ENCODE measurements at places on chromosomes 13 and 19.

GRCh38 chr19:20660473-20661140 is 764 bp downstream of the ZNF626 start:
- no peak for DNase-seq

GRCh38 chr19:48554385-48555091 is 2.6 kb downstream of the SULT2B1 start:
- DNase-seq, result no peak

- DNase-seq, result no peak
Observed at GRCh38 chr13:111908981-111909380, 158.0 kb upstream of the SOX1 start.

- no peak for DNase-seq
Observed at GRCh38 chr19:33175886-33176669, 18.1 kb upstream of the LRP3 start.

DNA sequence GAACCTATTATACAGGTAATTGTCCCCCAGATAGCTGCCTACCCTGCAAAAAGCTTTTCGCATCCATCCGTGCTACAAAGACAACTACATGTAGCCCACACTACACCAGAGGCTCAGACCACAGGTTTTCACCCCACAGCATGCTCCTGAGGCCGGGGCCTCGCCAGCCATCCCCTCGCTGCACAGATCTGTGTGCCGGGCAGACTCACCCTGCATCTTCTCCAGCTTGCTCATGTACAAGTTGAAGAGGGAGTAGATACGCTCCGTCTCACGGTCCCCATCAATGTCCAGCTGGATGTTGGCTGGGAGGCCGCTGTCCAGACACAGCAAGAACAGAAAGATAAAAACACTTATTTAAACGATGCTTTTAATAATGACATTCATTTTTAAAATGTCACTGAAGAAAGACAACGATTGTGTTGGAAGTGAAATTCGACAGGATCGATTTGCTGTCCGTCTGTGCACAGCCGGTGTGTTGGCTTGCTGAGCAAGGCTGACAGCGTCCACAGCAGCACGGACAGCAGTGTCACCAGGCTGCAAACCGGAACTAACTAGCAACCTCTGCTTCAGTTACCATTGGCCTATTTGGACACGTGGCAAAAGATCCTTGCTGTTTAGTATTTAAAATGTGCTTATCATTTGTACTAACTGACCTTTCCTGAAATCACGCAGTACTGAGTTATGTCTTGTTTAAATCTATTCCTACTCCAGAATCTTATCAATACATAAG is 18.6 kb upstream of the C13orf46 start:
- DNase-seq, result no peak

GRCh38 chr19:33514885-33515551 is 6.6 kb downstream of the PEPD start:
- no peak for DNase-seq

DNA sequence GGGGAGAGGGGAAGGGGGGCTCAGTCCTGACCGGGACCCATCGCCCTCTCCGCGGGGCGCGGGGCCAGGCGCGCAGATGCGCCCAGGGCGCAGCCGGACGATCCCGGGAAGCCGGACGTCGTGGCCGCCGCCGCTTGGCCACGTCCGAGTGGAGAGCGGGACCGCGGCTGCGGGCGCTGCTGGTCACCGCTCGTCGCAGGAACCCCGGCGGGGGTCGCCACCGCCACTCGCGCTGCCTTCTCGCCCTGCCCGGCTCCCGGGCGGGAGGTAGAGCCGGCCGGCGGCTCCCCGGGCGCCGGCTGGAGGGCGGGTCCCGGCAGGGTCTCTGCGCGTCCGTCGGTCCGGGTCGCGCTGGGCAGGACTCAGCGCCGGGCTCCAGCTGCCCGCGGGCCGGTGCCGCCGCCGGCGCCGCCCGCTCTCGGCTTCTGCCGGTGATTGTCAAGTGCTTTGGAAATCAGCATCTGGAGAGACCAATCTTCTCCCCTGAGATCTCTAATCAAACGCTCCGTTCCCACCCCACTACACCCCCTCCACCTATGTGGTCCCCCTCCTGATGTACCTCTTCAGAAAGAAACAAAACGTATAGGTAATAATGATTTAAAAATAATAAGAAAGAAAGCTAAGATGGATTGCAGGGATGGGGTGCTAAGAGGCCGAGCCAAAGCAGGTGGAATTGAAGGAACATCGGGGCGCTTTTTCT is 464.4 kb downstream of the ITGBL1 start:
- no peak for DNase-seq

GRCh38 chr13:42946927-42947326 is 45.1 kb downstream of the EPSTI1 start:
- no peak for DNase-seq

DNA sequence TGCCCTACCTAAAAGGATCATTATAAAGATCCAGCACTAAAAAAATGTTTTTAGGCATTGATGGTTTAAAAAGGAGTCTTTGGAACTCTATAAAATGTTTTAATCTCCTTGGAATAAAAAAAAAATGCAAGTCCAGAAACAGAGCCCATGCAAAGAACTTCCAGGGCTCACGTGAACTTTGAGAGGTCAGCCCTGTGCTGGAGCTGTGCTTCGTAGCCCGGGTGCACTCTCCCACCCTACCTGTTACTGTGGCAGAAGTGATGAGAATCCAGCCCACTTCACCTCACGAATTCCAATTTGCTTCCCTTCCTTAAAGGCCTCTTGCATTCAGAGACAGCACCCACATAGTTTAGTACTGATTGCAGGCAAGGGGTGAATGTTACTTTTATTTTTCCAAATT is 267.7 kb downstream of the SHISA2 start:
- no peak for DNase-seq

- DNase-seq, result no peak
Observed at GRCh38 chr19:30391554-30392551, 19.7 kb downstream of the ZNF536 start.

GRCh38 chr13:49240017-49240416 is 7.7 kb upstream of the CDADC1 start:
- DNase-seq, result no peak

DNA sequence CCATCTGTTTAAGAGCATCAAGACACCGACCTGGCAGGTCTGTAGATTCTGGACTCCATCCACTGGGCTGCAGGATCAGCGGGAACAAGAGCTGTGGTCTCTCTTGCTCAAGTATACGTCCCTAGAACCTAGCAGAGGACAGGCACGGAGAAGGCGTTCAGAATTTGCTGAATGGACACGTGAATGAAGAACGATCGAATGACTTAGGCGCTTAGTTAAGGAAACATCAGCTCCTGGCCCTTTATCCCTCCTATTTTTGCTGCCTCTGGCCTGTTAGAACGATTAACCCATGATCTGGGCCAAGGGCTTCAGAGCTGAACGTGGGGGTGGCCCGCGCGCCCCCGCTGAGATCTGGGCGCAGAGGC is 953 bp downstream of the DZIP1 start:
- DNase-seq, result no peak

- peak; percentile 15 for DNase-seq
Observed at GRCh38 chr13:101258071-101258470, 158.2 kb downstream of the NALCN start.

DNA sequence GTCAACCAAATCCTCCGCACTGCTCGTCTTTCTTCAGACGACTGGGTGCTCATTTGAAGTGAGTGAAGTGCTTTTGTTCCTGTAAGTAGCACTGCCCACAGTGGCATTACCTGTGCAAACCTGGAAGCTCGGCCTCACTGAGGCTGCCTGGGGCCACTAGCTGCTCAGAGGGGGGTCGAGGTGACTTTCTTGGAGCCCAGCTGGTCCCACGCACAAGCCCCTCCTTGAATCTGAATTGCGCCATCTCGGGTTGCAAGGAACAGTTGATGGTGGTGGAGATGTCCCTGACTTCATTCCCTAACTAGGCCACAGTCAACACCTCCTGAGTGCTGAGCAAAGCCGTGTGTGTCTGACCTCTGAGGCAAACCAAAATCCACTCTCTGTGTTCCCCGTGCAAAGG is 79.3 kb upstream of the GPR183 start:
- DNase-seq, result no peak

DNA sequence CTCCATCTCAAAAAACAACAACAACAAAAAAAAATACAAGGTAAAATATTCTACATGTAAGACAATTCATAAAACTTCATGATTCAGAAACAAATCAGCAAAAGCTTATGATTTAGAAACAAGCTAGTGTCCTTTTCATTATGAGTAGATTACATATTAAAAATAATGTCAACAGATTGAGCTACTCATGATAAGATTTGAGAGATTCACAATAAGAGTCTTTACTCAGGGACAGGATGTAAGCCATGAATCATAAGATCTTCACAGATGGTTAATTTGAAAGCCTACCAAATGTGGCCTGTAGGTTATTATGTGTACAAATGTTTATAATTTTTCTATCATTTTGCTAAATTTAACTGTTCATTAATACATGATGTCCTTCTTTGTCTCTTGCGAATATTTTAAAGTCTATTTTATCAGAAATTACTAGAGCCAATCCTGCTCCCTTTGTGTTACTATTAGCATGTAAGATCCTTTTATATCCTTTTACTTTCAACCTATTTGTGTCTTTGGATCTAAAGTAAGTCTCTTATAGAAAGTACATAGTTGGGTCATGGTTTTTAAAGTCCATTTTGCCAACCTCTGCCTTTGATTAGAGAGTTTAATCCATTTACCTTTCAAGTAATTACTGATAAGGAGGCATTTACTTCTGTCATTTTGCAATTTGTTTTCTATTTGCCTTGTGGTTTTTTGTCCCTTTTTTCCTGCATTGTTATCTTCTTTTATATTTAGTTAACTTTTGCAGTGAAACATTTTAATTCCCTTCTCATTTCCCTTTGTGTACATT is 68.3 kb upstream of the RXFP2 start:
- no peak for DNase-seq

- DNase-seq, result no peak
Observed at GRCh38 chr19:53130506-53130905, 2.2 kb downstream of the ZNF415 start.

GRCh38 chr13:60973529-60973928 is 442.1 kb downstream of the PCDH20 start:
- DNase-seq, result no peak

DNA sequence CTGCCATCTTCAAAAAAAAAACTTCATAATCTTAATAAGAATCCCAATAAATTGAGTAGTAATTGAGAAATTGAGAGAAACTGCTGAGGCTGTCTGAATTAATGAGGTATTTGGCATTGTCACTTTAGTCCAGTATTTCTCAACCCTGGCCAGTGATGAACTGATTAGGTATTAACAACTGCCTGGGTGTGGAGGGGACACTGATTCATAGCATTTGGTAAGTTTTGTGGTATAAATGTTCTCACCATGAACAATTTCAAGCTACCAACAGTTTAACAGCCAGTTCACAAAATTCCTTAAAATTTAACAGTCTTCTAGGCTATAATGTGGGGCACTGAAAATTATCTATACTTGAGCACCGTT is 18.3 kb downstream of the GPC6 start:
- no peak for DNase-seq

DNA sequence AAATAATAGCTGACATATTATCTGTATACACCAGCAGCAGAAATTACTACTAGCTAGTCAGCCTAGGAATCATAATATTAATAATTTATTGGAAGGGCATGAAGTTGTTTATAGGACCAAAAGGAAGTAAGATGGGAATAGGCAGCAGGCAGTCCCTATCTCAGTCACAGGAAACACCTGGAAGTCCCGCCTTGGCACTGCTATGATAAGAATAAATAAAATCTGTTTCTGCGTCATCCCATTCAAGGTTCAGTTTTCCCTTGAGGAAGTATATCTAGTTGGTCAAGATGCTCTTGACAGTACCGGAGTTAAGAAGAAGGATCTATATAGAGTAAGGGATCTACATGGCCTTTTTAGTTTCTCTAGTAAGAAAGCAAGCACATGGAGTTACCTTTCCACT is 830.8 kb downstream of the DIAPH3 start:
- no peak for DNase-seq

DNA sequence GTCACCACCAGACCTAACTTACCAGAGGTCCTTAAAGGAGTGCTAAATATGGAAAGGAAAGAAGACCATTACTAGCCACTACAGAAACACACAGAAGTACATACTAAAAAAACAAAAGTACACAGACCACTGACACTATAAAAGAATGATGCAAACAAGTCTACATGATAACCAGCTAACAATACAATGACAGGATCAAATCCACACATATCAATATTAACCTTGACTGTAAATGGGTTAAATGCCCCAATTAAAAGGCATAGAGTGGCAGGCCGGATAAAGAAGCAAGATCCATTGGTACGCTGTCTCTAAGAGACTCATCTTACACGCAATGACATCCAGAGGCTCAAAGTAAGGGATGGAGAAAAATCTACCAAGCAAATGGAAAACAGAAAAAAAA is 47.2 kb downstream of the UBL3 start:
- DNase-seq, result no peak

- DNase-seq, result no peak
Observed at GRCh38 chr13:72120632-72121031, 253.6 kb upstream of the DACH1 start.

DNA sequence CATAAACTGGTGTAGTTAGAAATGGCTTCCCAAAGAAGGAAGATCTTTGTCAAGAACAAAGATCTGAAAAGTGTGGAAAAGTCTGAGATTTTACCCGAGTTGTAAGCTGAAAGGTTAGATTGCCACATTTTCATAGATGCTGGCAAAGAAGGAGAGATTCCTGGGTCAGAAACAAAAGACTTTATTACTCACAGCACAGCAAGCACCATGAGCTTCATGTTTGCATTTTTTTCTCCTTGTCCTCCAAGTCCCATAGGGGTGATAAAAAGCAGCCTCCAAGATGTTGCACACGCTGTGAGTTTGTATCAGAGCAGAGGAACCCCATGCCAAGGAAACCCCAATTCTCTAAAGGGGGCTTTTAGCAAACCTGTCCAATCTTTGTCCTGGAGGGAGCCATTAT is 29.3 kb downstream of the MZT1 start:
- no peak for DNase-seq

DNA sequence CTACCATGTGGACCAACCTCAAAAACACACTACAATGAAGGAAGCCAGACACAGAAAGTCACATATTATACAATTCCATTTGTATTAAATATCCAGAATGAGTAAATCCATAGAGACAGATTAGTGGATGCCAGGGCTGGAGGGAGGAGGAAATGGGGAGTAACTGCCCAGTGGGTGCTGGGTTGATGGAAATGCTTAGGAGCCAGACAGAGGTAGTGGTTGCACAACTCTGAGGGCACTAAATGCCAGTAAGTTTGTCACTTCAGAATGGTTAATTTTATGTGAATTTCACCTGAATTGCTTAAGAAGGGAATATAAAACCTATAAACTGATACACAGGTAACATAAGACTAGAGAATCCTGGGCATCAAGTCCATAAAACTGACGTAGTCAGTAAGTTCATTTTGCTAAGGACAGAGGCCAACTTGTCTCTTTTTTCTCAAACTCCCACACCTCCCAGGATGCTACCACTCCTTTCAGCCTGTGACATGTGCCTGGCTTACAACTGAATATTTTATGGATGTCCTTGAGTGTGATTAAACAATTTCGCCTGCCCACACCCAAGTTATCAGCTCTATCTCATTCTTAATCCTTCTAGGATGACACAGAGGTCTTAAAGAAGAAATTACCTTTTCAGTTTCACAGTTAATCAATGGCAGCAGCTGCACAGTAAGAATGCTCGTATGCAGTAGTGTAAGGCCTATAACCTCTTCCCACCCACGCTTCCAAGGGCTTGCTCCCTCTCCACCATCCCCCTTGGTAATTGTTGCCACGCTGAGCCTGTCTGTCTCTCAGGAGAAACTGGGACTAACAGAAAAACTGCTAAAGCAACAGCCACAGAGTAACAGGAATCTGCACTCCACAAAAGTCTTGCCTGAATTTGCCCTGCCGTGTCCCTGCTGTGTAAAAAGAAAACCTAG is 5.9 kb upstream of the MLNR start:
- DNase-seq, result no peak

Data from HS-5 (cell line).